GM12864 (cell line): ENCODE measurements at places on chromosomes 11 and 22.

DNA sequence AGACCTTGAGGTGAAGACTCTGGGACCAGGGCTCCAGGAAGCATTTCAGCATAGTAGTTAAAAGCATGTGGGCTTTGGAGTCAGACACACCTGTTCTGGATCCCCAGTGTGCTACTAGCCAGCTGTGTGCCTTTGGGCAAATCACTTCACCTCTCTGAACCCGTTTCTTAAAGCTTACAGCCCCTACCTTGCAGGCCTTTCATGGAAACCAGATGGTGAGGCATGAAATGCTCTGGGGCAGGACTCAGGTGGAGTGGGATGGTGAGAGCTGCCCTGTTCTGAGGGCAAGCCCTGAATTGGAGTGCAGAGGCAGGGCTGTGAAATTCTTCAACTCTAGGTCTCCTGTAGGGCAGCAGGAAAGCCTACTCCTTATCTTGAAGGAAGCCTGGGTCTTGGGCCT lies 10.5 kb downstream of the UCP2 start:
- DNase-seq = no peak

- no peak for DNase-seq
These were observed 545.4 kb downstream of the TBC1D22A start for GRCh38 chr22:47307822-47308221.

GRCh38 chr11:8685306-8685705 lies 2.7 kb downstream of the RPL27A start:
- no peak for DNase-seq

DNA sequence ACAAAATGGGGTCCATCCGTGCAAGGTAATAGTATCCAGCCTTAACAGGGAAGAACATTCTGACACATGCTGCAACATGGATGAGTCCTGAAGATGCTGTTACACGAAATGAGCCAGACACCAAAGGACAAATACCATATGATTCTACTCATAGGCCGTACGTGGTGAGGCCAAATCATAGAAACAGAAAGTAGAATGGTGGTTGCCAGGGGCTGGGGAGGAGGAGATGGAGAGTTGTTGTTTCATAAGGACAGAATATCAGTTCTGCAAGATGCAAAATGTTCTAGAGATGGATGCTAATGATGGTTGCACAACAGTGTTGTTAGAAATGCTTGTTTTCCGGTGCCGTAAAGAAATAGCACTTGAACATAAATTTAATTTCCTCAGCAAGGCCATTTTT lies 2.6 kb downstream of the TBX10 start:
- DNase-seq = no peak

- no peak for DNase-seq
These were observed 4.8 kb upstream of the SLC39A13 start for GRCh38 chr11:47403571-47403970.

DNA sequence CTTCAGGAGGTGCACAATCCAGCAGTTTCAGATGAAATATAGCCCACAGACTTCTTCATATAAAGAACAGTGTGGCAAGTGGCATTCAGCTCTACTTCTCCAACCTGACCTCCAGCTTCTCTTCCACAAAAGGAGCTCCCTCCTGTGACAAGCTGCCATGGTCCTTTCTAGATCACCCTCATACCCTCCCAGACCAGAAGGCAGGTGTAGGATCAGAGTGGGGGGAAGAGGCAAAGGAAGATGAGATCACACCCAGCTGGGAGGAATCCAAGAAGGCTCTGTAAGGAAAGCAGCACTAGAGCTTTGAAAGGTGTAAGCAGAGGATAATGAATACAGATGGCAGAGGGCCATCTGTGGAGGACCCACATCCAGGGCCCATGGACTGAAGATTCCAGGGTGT lies 7.6 kb downstream of the CLPB start:
- no peak for DNase-seq

DNA sequence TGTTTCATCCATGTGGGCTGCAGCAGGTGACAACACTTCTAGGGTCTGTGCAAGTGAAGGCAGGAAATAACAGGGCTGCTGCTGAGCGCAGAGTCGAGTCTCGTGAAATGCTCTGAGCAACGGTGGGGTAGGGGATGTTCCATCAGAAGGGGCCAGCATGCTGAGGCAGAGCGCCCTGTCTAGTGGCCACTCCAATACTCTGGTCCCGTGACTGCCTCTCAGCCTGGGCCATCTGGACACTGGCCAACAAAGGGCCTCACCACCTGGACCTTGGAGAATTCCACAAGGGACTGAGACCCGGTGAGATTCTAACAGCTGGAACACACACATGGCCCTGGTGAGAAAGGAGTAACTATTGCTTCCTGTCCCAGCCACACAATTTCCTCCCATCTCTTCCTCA lies 375.7 kb downstream of the SHANK2 start:
- no peak for DNase-seq

GRCh38 chr11:78323363-78323762 lies 94.3 kb downstream of the GAB2 start:
- no peak for DNase-seq

DNA sequence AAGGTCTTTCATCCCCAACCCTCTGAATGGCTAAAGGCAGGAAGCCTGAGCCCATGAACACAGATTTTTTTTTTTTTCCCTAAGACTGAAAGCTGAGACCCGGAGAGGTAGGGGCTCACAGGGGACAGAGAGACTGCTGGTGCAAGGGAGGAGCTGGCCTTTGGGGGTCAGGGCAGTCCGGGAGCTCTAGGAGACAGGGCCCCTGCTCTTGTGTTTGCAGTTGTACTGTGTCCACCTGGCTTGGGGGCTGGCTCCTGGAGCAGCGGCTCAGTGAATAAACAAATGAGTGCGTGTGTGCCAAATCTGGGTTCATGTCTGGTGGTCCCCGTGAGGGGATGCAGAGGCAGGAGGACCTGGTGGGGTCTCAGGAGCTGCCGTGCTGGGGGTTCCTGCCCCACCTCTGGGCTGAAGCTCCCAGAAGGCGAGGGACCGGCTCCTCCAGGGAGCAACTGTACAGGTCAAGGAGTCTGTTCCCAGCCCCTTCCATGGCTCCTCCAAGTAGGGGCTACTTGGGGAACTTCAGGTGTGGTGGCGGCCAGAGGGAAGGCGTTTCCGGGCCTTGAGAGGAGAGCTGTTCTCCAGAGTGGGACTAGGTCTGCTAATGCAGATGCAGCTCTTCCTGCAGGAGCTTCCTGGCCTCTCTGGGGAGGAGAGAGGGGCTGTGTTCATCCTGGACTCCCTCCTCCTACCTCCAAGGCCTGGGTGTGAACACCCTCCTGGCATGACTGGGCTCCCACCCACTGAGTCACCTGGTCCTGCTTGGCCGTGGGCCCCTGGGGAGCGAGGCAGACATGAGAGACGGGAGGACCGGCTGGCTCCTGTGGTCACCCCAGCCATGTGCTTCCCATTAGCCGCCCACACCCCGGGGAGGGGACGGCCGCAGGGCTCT lies 57.6 kb downstream of the FBXO7 start:
- DNase-seq = no peak

- DNase-seq = no peak
These were observed 87.2 kb downstream of the KCNC1 start for GRCh38 chr11:17821648-17822400.

DNA sequence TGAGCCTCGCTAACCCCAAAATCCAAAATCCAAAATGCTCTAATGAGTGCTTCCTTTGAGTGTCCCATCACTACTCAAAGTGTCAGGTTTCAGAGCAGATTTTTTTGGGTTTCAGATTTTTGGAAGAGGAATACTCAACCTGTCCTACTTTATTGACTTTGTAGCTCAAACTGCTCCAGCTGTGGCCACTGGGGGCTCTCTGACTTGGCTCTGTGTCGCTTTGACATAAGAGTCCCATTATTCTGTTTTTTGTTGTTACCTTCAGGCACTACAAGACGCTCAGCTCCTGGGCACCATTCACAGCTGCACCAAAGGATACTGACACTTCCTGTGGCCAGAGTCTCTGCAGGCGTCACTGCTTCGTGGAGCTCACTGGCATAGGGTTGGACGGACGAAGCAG lies 41.1 kb downstream of the PHF21B start:
- no peak for DNase-seq

DNA sequence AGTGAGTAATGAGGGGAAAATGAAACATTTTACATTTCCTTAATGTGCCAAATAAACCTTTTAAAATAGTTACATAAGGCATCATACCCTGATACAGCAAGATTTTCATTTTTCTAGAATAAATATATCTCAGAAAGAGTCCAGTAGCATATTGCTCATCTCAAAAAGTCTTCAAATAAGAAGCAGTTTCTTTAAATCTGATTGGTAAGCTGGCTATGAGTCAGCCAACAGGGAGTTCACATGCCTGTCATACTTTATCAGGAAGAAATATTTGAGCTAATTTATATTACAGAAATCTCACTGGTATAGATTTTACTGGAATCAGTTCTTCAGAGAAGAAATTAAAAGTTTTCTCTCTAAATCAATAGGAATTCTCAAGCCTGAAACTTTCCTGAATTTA lies 258.1 kb downstream of the C11orf87 start:
- no peak for DNase-seq

DNA sequence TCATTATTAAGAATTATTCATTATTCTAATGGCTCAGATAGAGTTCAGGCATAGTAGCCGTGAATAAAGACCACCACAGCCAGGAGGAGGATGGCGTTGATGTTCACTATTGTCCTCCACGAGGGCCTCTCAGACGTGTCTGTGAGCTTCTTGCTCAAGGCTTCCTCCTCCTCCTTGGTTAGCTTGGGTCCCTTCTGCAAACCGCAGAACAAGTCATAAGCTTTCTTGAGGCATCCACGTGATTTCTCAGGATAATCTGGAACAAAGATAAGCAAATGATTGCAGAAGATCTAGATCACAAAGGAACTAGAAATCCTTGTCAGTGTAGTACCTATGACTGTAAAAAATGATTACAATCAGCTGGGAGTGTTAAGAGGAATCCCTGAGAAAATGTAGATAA lies 13.6 kb upstream of the RFPL2 start:
- DNase-seq = no peak

DNA sequence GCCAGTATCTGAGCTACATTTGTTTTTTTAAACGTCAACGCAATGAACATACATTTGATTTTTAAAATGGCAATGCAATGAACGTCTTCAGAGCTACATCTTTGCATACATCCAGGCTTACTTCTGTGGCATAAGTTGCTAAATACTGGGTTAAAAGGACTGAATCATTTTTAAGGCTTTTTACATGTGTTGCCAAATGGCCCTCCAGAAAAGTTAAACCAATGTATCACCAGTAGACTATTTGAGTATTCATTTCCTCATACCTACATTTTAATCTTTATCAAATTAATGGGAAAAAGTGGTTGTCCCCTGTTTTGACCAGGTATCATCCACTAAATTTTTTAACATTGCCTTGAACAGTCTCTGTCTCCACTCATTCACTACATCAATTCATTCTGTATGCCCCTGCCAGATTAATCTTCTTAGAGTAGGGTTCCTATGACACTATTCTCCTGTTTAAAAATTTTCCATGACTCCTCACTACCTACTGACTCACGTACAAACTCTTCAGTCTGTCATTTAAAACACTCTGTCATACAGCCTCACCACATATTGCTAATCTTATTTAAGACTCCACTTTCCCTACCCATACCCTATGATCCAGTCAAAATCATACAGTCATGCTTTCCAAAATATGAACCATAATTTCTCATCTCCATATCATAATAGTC lies 12.4 kb upstream of the PRRG4 start:
- DNase-seq = no peak

DNA sequence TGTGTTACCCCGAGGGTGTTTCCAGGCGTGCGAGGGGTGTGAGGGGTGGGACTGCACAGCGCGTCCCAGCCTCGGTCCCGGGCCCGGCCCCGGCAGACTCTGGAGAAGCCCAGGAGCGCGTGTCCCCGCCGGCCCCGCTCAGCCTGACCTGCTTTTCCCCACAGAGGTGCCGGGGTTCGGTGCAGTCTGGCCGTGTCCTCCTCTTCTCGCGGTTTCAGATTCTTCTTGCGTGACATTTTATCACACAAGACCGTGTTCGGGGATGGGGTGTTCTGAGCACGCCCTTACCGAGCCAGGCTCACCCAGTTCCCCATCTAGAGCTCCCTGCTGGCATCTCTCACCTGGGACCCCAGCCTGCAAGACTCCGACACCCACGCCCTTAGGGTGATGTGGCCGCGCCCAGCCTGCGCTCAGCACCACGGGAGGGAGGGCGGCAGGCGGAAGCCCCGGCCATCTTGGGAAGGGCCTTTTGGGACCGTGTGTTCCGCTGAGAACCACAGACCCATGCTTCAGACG lies 775.6 kb downstream of the BRD1 start:
- no peak for DNase-seq

GRCh38 chr22:35066768-35067167 lies 810 bp downstream of the ISX start:
- DNase-seq = no peak

DNA sequence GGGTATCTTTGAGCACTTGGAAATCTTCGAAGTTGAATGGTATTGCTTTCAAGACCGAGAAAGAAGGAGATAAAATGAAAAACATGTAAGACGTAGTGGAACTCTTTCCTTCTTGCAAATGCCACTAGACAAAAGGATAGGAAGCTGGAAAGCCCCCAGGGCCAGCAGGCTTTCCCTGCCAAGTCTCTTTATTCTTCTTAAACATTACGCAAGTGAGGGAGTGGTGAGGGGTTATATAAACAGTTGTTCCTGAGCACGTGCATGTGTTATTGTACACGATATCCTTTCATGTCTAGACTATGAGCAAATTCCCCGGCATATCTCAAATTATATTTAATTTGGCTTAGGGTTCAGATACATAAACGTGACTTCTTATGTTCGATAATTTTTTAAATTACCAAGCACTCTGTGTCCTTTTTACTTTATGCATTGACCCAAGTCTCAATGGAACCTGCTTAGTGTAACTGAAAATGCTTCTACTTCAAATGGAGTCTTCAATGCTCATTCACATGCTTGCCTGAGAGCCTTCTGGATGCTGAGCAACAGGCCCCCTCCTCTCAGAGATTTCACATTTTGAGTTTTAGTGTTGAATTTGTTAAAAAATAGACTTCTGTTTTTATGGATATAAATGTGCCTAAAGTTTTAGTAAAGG lies 59.0 kb downstream of the PPP2R1B start:
- DNase-seq = no peak

DNA sequence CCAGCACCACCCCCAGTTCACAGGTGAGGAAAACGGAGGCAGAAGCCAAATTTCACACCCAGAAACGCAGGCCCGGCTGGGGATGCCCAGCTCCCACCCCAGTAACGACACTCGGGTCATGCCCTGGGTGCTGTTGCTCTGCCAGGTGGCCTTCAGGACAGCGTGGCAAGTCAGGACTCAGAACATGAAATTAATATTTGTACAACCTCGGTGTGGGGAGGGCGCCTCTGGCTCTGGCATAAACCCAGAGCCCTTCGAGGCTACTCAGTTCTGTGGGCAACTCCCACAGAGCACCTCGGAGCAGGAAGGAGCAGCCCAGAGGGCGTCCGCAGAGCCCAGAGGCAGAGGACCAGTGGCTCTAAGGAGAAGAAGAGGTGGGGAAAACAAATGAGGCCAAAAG lies 71.6 kb downstream of the CELSR1 start:
- no peak for DNase-seq

- no peak for DNase-seq
These were observed 167.2 kb downstream of the TRIM29 start for GRCh38 chr11:119970555-119971304.

- no peak for DNase-seq
These were observed 420.6 kb upstream of the FAT3 start for GRCh38 chr11:91804042-91804441.
